ELR (cell line): ENCODE measurements at places on chromosomes 2 and 18.

GRCh38 chr2:23595601-23596251 lies 210.7 kb downstream of the KLHL29 start:
- peak; percentile 10 for DNase-seq

DNA sequence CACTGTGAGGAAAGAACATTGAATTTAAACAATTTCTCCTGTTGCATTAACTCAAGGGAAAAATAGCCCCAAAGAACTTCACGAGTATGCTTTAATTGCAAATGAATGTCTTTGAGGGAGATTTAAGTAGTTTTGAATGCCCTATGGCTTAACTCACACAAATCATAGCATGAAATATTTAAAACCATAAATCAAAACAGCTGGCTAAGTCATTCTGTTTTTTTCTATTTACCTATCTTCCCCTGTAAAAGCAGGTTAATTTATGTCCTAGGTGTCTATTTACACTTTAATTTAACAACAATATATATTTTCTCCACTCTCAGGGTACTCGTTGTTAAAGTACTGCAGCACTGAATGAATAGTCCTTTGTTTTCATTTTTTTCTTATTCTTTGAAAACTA lies 118.8 kb upstream of the PIEZO2 start:
- no peak for DNase-seq

- no peak for DNase-seq
Measured at GRCh38 chr2:24011250-24012104, 1.6 kb downstream of the MFSD2B start.

GRCh38 chr2:100935372-100935752 lies 66.7 kb upstream of the RPL31 start:
- DNase-seq = peak; percentile 85

GRCh38 chr2:241443486-241444223 lies 64.7 kb downstream of the STK25 start:
- peak; percentile 65 for DNase-seq

DNA sequence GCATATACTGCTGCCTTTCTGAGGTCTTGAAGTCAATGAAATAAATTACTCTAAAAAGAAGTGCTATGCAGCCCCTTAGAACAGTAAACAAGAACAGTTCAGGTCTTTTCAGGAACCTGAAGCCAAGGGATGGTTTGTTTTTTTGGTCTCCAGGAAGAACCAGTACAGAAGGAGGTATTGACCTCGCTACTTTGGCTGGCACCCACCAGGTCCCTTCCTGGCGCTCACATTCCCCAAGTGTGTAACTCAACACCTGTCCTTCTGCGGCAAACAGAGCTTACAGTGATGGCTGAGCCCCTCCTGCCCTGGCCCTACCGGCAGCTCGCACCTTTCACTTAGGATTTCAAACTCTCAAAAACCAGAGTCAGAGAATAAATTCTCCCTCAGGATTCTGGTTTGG lies 51.9 kb downstream of the SETBP1 start:
- DNase-seq = no peak

GRCh38 chr2:206688990-206689389 lies 29.2 kb downstream of the DYTN start:
- no peak for DNase-seq

DNA sequence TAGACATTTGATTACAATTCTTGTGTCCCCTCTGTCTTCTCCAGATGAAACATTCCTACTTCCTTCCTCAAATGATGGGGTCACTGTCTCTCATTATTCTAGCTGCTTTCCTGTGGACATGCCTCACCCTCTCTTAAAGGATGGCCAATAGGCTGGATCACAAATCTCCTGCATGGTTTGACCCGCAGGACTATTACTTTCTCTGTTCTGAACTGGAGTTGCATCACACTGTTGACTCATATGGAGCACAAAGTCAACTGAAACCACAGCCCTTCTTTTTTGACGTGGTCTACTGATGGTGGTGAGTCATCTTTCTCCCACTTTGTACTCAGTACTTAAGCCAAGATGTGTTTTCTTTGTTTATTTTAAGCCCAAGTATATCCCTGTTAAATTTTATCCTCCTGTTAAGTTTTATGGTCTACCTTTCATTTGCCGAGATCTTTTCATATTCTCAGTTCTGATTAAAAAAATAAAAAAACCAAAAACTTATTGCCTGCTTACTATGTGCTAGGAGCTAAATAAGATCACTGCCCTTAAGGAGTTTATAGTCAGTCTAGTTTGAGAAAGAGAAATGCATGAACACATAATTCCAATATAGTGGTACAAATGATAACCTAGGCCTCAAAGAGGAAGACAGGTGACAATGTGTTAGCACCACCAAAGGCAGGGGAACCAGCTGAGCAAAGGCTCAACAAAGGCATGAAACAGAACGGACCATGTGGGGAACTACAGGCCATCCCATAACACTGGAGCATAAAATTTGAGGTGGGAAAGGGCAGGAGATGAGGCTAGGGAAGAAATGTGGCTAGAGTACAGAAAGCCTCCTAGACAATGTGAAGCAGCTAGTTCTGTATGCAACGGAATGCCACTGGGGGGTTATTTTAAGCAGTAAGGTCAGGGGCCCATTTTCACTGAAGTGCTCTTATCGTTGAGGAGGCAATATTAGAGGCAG lies 67.6 kb upstream of the ZFP36L2 start:
- peak; percentile 99 for DNase-seq
